ENCODE measurements at places on chromosomes 3 and 15. TPM values are rescaled to one million over a fixed set of nuclear protein-coding genes. Genes with fewer than 3 reads are reported as not detected.

DNA sequence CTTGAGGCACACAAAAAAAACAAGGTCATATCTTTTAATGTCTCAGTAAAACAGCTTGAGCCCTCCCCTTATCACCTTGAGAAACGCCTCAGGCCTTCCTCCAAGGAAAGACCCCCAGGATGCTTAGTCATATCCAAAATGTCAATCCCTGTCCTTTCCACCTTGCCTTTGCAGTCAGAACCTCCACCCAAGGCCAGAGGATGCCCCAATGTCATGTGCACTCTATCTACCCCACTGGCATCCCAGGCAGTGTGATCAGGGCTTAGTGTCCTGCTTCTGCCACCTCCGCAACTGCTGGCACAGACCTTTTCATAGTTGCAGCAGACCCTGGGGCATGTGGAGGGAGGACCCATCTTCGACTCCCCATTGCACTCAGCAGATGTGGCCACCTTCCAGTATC is 268.0 kb upstream of the LRRFIP2 start:
- no peak for DNase-seq

GRCh38 chr3:137693791-137694190 is 70.3 kb upstream of the SOX14 start:
- no peak for DNase-seq

- no peak for DNase-seq
These were observed 54.9 kb downstream of the ANP32A start for GRCh38 chr15:68765602-68766368.

The KLF15 gene
- 10.5 TPM for total RNA-seq

DNA sequence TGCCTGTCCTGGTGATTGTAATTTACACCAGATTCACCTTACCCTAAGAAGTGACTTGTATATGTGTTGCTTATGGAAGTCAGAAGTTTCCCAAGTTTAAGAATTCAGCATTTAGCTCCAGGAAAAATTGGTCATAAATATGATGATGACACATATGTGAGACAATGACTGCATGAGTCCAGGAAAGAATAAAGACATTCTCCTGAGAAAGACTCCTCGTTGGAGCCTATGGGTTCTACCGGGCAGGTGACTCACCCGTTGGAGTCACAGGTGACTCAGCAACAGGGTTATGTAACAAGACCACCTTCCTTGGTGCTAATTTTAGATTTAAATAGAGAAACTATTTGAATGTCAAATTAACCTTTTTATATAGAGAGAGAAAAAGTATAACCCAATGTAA is 662.4 kb downstream of the FHIT start:
- no peak for DNase-seq

GRCh38 chr3:166810741-166811445 is 569.2 kb downstream of the ZBBX start:
- peak; percentile 6 for DNase-seq

DNA sequence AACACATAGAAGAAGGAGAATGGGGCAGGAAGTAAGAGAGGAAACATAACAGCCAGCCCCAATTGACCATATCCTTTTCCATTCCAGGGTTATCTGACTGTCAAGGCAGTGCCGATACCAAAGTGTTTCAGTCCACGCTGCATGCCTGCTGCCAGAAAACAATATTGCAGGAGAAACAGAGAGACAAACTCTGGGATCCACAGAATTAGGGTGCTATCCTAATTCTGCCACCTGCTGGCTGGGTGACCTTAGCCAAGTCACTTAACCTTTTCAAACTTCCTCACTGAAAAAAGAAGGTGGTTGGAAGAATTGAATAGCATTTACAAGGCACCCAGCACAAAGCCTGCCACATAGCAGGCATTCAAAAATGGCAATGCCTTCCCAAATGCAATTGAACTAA is 32.0 kb downstream of the GLB1 start:
- no peak for DNase-seq

The SLC15A2 gene
- 1.7 TPM for total RNA-seq

All from H7 (cell line).